ENCODE measurements at places on chromosomes 5 and 9. TPM values are rescaled to one million over a fixed set of nuclear protein-coding genes. Genes with fewer than 3 reads are reported as not detected.

Gene IRX2
- total RNA-seq, result 56.4 TPM

- no peaks in the 10 kb centered on the region for H3K4me1 ChIP-seq
- H3K27ac ChIP-seq, result no peak overlapping the region
Measured at GRCh38 chr5:133921979-133922378, 46.4 kb downstream of the C5orf15 start.

- H3K4me3 ChIP-seq, result no peak overlapping the region
- no peak overlapping the region for H3K27ac ChIP-seq
- no peaks in the 10 kb centered on the region for H3K27me3 ChIP-seq
- no peaks in the 10 kb centered on the region for H3K4me1 ChIP-seq
- no peaks in the 10 kb centered on the region for H3K36me3 ChIP-seq
- no peak for DNase-seq
Measured at GRCh38 chr9:121819428-121820231, 168.2 kb downstream of the DAB2IP start.

- H3K27ac ChIP-seq, result no peak overlapping the region
- H3K4me1 ChIP-seq, result no peaks in the 10 kb centered on the region
- no peak overlapping the region for H3K4me3 ChIP-seq
- DNase-seq, result no peak
Measured at GRCh38 chr5:144142824-144143162, 27.7 kb downstream of the YIPF5 start.

GRCh38 chr9:111712369-111712768 lies 51.0 kb downstream of the GNG10 start:
- no peaks in the 10 kb centered on the region for H3K27me3 ChIP-seq
- H3K4me3 ChIP-seq, result no peak overlapping the region
- no peak for DNase-seq
- H3K36me3 ChIP-seq, result no peaks in the 10 kb centered on the region
- no peaks in the 10 kb centered on the region for H3K4me1 ChIP-seq

All from upper lobe of right lung (tissue), 1 donor.